ENCODE measurements at places on chromosomes 5 and 9. TPM values are rescaled to one million over a fixed set of nuclear protein-coding genes. Genes with fewer than 3 reads are reported as not detected.
A peak's percentile ranks its signal among the peaks of the same experiment; 100 is the strongest.

KCNT1 gene
- total RNA-seq = not detected

DNA sequence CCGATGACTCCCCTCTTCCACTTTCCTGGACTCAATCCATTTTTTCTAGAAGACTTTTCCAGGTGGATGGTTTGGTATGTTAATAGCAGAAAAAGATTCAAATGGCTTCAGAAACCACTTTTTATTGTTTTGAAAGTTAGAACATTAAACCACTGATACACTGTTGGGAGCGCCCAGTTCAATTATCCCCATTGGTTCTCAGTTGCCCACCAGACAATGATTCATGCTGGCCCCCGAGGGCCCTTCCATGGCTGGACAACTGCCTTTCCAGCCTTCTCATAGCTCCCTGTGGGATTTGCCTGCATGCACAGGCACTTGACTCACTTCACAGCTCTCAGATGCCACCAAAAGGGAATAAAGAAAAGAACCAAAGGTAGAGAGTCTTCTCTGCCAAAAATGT, 21.3 kb upstream of the ANKRD34B start:
- DNase-seq = peak; percentile 12

DNA sequence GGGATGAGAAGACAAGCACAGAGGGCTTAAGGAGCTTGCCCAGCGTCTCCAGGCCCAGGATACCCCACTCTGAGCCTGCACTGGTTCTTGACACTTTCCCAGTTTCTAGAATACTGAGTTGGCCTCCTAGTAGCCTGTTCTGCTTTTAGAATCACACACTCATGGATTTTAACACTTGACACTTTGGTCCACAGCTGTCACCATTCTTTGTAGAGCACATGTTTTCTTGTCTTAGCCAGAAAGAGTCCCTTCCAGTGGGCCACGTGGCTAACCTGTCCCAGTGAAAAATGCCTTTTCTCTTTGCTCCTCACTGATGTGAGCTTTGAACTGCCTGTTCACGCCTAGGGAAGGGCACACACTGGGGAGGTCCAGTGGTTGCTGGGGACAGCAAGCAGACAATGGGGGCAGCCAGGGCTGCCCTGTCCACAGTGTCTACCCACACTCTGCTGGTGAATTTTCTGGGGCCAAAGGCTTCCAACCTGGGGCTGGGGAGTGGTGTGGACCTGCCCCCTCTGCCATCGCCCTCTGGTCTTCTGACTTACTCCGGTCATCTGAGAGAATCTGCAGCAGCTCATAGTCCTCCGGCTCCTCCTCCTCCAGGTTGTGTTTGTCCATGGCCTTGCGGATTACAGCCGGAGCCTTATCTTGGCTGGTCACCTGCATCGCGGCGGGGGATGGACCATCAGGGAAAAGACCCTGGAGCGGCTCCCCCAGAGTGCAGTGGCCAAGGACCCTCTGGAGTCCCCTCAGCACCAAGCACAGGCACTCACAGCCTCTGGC, 21.1 kb downstream of the RALGDS start:
- no peak for DNase-seq

DNA sequence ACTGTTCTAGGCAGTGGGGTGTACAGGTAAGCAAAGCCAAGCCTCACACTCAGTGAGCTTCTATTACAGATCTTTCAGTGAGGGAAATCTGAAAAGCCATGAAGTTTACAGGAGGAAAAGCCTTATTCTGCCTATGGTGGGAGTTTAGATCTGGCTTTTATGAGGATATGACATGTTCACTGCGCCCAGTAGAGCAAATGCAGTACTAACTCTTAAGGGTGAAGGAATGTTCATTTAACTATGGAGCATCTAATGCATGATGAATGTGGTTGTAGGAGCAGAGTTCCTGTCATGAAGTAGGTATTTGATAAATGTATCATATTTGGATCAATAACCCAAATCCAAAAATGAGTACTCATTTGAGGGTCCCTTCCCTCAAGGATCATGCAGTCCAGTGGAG, 230.2 kb upstream of the PAPPA start:
- DNase-seq = no peak

GRCh38 chr5:11130131-11130530, 369.1 kb upstream of the DAP start:
- DNase-seq = no peak

SPINK7 gene
- total RNA-seq = 13.7 TPM

- peak; percentile 57 for DNase-seq
Observed at GRCh38 chr9:104987743-104988142, 59.8 kb upstream of the ABCA1 start.

NR4A3 gene
- not detected for total RNA-seq

- peak; percentile 50 for DNase-seq
Observed at GRCh38 chr5:59724482-59725391, 168.8 kb downstream of the PDE4D start.

C9orf153 gene
- 0.26 TPM for total RNA-seq

SAPCD2 gene
- total RNA-seq = 1.2 TPM

- DNase-seq = no peak
Observed at GRCh38 chr9:124780060-124780756, 3.3 kb downstream of the OLFML2A start.

- DNase-seq = peak; percentile 62
Observed at GRCh38 chr5:123785162-123786071, 273.4 kb downstream of the CSNK1G3 start.

DNA sequence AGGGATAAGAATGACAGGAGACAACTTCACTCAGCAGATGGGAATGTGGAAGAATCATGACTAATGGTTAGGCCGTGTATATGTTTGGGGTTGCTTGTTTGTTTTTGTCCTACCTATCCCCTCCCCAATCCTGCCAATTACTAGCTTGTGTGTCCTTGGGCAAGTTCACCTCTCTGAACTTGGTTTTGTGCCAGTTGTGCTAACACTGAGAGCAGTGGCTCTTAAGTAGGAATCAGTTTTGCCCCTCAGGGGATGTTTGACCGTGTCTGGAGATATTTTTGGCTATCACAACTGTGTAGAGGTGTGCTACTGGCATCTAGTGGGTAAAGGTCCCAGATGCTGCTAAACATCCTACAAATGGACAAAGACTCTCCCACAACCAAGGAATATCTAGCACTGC, 287.0 kb downstream of the DMRT2 start:
- DNase-seq = peak; percentile 98

DNA sequence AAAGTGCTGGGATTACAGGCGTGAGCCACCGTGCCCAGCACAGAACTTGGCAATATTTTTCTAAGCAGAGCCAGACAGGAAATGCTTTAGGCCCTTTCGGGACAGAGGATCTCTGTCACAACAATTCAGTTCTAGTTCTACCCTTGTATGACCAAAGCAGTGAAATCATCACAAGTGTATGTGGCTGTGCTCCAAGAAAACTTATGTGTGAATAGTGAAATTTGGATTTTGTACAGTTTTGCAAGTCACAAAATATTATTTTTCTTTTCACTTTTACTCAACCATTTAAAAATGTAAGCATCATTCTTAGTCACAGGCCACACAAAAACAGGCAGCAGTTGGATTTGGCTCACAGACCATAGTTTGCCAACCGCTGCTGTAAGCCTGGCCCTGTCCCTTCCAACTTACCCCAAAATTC, 20.4 kb upstream of the PRUNE2 start:
- DNase-seq = peak; percentile 45

SPINK5 gene
- total RNA-seq = 8.4 TPM

DNA sequence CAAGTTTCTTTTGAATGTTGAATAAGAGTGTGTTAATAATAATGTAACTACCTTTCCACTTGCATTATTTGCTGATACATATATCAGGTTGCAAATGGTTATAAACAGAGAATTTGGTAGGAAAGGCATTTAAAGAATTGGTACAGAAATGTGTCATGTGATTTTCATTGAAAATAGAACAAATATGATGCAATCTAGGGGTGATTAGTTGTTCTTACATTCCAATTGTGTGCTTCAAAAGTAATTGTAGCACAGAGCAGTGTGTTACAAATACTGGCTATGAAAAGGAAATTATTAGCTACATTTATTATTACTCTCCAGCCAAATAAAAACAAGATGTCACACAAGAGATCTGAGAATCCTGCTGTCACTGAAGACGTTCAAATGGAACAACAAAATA, 61.8 kb upstream of the PRDM9 start:
- peak; percentile 82 for DNase-seq

GRCh38 chr9:38671372-38671731, 48.6 kb downstream of the FAM240B start:
- DNase-seq = no peak

- no peak for DNase-seq
Observed at GRCh38 chr5:72505539-72506157, 1.6 kb downstream of the ZNF366 start.

DNA sequence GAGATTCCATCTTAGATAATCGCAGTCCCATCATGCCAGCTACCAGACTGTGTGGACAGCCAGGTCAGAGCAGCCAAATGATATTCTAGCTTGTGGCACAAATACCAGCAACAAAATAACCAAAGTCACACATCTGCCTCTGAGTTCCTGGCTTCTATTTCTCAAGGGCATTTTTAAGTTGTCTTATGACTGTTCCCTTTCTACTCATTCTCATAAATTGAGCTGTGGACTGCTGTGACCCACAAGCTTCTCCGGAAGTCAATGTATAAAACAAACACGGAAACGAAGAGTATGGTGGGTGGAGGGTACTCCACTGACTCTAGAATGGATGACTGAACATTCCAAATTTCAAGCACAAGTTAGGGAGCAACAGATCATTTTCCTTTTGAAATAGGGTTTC, 43.9 kb downstream of the PDCD1LG2 start:
- DNase-seq = no peak

GDA gene
- 1.8 TPM for total RNA-seq

GRCh38 chr5:76204713-76205112, 121.5 kb downstream of the SV2C start:
- DNase-seq = peak; percentile 88

GRCh38 chr9:99594056-99594780, 227.5 kb upstream of the NR4A3 start:
- peak; percentile 13 for DNase-seq

GRCh38 chr5:91243852-91244251, 139.3 kb downstream of the ARRDC3 start:
- no peak for DNase-seq

DNA sequence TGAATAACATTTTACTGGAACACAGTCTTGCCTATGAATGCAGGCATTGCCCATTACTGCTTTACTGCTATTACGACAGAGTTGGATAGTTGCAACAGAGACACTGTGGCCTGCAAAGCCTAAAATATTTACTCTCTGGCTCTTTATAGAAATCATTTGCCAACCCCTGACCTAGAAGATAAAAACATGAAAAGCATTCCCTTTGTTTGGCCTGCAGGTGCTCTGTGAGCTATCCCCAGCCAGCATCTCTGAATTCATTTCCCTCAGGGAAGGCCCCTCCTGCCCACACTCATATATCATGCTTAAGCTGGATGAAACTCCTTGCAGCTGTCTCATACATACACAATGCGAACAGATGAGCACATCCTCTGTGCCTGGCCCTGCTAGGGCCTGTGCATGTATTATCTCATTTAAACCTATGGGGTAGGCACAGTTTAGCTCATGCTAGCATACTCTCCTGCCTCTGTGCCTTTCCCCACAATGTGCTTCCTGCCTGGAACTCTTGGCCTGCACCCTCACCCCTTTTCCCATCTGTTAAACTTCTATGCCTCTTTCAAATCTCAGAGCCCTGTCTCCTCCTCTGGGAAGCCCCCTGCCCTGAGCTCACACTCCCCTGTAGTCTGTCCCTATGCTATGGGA, 193.1 kb downstream of the PAX5 start:
- no peak for DNase-seq

DNA sequence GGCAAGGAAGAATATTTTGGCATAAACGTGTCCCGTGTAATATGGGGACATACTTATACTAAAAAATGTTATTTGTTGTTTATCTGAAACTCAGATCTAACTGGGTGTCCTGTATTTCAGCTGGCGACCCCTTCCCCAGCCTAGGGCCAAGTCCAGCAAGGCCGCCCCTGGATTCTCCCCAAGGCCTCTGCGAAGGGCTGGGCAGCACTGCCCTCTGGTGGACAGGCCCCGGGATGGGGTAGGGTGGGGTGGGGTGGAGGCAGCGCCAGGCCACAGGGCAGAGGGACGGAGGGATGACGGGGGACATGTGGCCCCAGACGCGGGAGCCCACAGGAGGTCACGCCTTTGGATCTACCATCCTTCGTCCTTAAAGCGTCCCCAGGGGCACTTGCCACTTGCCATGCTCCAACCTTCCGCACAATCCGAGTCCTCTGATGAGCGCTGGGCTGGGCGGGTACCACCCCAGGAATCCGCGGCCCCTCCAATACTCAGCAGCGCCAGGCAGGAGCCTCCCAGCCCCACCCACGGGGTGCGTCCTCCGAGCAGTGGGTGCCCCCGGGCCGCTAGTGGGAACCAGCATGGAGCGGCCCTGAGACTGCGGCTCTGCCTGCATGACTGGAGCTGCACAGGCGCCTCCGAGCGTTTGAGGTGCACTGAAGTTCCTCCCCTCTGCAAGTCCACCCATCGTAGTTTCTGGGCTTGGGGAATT, 7.1 kb upstream of the AGPAT2 start:
- no peak for DNase-seq

GRCh38 chr9:95080961-95081647, 236.4 kb downstream of the FANCC start:
- DNase-seq = no peak

PLK2 gene
- 259 TPM for total RNA-seq

MARCHF3 gene
- 6.5 TPM for total RNA-seq

DNA sequence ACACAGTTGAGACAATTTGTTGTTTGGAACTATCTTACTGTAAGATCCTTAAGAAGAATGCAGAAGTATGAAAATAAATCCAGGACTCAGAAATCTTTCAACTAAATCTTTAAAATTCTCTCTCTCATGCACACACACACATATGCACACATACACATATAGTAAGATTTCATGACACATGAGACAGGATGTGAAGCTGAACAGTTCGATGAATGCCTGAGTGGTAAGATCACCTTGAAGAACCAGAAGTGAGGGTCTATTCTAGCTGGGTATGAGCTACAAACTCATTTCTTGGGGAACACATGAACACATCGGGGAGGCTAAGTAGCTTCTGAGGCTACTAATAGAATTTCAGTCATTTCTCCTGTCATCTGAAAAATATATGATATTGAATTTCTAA, 153.6 kb downstream of the TMC1 start:
- peak; percentile 77 for DNase-seq

- no peak for DNase-seq
Observed at GRCh38 chr9:15882883-15883282, 330.0 kb downstream of the CCDC171 start.

DNA sequence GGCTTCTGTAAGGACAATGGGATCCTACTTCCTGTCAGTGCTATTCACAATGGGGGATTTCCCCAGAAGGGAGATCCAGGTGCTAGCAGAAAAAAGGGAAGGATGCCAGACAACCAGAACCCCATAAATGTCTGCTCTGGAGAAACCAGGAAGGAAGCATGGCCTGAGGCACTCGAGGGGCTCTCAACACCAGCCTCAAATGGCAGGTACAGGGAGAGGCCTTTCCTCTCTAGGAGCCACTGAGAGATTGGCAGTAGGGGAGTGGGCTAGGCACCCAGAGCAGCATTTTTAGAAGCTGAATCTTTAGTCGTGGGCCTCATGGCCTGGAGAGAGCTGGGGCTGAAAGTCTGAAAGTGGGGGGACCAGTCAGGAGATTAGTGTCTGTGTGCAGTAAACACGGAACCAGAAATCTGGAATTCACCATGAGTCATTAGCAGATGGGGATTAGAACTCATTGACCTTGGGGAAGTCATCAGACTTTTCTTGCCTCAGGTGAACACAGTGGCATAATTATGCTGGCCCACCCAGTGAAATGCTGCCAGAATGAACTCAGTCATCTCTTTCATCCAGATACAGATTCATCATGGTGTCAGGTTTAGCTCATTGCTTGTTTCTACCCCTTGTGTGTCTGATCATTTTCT, 28.3 kb downstream of the ARHGEF28 start:
- peak; percentile 99 for DNase-seq

C9orf152 gene
- total RNA-seq = under 0.01 TPM

ALDH7A1 gene
- 46.7 TPM for total RNA-seq

GRCh38 chr5:130715541-130715940, 449.5 kb downstream of the HINT1 start:
- peak; percentile 27 for DNase-seq

Measured in bronchial epithelial cell (primary cell).